ENCODE measurements at places on chromosomes 7 and 10.
A peak's percentile ranks its signal among the peaks of the same experiment; 100 is the strongest.

- no peak overlapping the region for H3K27ac ChIP-seq
- H3K4me1 ChIP-seq, result no peaks in the 10 kb centered on the region
- H3K27me3 ChIP-seq, result no peaks in the 10 kb centered on the region
- no peak overlapping the region for H3K4me3 ChIP-seq
Measured at GRCh38 chr7:113622796-113623195, 296.0 kb downstream of the PPP1R3A start.

DNA sequence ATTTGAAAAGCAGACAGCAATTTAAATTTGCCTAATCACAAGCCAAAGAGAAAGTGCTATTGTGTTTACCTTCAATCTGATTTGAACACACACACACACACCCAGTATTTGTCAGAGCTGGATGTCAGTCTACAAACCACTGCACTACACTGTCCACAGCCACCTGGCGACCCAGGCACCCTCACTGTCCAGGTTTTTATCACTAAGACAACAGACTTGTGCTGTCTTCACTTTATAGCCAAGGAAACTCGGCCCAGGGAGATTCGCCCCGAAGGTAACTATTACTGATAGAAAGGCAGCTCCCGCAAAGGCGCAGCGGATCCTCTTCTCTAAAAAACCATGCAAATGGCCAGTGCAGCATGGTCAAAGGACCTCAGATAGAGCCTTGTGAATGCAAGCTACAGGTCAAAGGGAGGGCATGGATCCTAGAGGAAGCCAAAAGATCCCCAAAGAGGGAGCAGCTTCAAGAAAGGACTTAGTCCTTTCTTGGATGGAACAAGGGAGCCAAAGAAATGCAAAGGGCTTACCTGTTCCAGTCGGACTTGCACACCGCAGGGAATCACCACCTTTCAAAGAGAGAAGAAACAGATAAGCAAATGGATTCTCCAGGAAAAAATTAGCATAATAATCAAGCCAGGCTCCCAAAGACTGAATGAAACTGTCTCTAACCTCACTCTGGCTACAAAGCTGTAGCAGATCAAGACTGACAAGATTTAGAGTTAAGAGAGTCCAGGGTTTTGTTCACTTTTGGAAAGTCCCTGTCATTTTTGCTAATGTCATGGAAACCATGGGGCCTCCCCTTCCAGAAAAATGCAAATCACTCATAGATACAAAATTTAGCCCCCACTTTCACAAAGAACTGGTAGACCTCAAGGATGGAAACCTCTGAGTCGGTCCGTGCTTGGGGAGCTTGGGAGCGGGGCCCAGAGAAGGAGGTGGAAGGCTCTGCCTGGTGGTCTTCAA, 101.1 kb downstream of the TNS3 start:
- H3K36me3 ChIP-seq, result peaks cover 4% of the 10 kb centered on the region
- H3K4me1 ChIP-seq, result peaks cover 58% of the 10 kb centered on the region
- DNase-seq, result no peak
- H3K27me3 ChIP-seq, result no peaks in the 10 kb centered on the region

DNA sequence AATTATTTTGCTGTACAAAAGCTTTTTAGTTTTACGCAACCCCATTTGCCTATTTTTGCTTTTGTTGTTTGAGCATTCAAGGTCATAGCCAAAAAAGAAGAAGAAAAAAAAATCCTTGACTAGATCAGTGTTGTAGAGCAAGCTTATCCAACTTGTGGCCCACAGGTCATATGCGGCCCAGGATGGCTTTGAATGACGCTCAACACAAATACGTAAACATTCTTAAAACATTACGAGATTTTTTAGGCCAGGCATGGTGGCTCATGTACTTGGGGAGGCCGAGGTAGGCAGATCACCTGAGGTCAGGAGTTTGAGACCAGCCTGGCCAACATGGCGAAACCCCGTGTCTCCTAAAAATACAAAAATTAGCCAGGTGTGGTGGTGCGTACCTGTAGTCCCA, 8.1 kb upstream of the MALSU1 start:
- no peak overlapping the region for H3K27ac ChIP-seq
- no peaks in the 10 kb centered on the region for H3K36me3 ChIP-seq
- no peak overlapping the region for H3K4me3 ChIP-seq
- H3K27me3 ChIP-seq, result no peaks in the 10 kb centered on the region

DNA sequence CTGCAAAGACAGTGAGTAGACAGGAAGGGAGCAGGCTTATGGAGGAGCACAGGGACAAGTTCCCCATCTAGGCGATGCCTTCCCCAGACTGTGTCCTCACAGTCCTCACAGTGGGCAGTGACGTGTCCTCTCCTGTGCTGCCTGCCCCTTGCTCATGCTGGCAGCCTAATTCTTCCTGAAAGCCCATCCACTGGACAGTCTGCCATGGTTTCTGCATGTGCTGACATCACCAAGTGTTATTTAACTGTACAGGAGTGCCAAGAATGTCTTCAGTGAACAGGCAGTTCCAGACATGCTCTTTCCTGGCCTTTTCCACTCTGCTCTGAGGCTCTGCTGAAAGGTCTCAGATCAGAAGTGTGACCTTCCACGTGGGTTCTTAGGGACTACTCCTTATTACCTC, 54.1 kb downstream of the ZNF248 start:
- H3K4me1 ChIP-seq, result no peaks in the 10 kb centered on the region
- no peaks in the 10 kb centered on the region for H3K27me3 ChIP-seq
- no peak overlapping the region for H3K4me3 ChIP-seq
- DNase-seq, result no peak
- no peak overlapping the region for H3K27ac ChIP-seq
- H3K36me3 ChIP-seq, result no peaks in the 10 kb centered on the region

GRCh38 chr7:77570330-77571011, 33.4 kb downstream of the PTPN12 start:
- H3K4me1 ChIP-seq, result peaks cover 8% of the 10 kb centered on the region
- peaks cover 38% of the 10 kb centered on the region for H3K36me3 ChIP-seq
- DNase-seq, result peak; percentile 69
- H3K27ac ChIP-seq, result no peak overlapping the region
- H3K27me3 ChIP-seq, result no peaks in the 10 kb centered on the region
- H3K4me3 ChIP-seq, result no peak overlapping the region

DNA sequence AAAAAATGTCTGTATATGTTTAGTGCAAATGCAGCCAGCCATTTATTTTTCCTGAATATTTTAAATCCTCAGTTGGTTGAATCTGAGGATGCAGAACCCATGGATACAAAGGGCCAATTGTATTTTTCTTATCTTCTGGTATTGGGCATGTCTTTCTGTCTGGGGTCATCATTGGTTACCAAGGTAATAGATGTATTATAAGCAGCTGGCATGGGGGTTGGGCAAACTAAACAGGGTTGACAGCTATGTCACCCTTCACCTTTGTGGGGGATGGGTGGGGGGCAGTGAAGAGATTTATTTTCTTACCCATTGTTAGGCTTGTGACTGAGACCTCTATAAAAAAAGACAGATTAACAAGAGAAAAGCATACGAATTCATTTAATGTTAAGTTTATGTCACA, 38.8 kb downstream of the CDHR3 start:
- H3K4me3 ChIP-seq, result no peak overlapping the region
- no peaks in the 10 kb centered on the region for H3K36me3 ChIP-seq
- no peaks in the 10 kb centered on the region for H3K4me1 ChIP-seq
- peaks cover 33% of the 10 kb centered on the region for H3K27me3 ChIP-seq
- H3K27ac ChIP-seq, result no peak overlapping the region
- no peak for DNase-seq

DNA sequence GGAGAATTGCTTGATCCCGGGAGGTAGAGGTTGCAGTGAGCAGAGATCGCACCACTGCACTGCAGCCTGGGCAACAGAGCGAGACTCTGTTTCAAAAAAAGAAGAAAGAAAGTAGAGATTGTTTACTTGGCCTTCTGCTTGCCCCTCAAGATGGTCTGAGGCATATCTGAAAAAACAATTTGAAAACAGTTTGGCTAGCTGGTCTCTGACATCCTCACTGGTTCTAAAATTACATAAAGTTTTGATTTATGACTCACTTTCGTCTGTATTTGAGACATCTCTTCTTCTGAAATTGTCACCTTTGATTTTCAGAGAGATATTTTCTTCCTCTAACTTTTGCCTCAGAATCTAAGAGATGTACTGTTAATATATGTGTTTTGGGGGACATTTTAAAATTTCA, 49.6 kb upstream of the HELLS start:
- peaks cover 4% of the 10 kb centered on the region for H3K4me1 ChIP-seq
- H3K36me3 ChIP-seq, result no peaks in the 10 kb centered on the region
- no peak overlapping the region for H3K4me3 ChIP-seq
- no peak overlapping the region for H3K27ac ChIP-seq

DNA sequence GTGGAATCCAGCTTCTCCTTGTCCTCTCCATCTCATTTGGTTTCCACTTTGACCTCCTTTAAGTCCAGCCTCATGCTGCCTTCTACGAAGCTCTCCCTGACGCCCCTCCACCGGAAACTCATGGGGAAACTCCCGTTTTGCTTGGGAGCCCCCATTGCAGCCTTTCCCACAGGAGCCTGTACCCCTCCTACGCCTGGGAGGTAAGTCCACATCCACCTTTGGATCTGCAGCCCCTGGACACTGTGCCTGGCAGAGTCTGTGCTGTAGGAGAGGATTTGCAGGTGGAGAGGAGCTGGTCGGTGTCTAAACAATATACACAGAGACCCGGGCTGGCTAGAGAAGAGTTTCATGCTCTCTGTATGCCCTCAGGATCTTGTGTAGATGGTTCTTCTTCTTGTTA, 296.1 kb downstream of the GLRX3 start:
- DNase-seq, result no peak
- H3K4me1 ChIP-seq, result no peaks in the 10 kb centered on the region
- H3K4me3 ChIP-seq, result no peak overlapping the region
- no peaks in the 10 kb centered on the region for H3K36me3 ChIP-seq

GRCh38 chr10:107072028-107072427, 92.5 kb downstream of the SORCS1 start:
- DNase-seq, result no peak
- no peaks in the 10 kb centered on the region for H3K36me3 ChIP-seq
- no peaks in the 10 kb centered on the region for H3K27me3 ChIP-seq
- no peak overlapping the region for H3K27ac ChIP-seq

DNA sequence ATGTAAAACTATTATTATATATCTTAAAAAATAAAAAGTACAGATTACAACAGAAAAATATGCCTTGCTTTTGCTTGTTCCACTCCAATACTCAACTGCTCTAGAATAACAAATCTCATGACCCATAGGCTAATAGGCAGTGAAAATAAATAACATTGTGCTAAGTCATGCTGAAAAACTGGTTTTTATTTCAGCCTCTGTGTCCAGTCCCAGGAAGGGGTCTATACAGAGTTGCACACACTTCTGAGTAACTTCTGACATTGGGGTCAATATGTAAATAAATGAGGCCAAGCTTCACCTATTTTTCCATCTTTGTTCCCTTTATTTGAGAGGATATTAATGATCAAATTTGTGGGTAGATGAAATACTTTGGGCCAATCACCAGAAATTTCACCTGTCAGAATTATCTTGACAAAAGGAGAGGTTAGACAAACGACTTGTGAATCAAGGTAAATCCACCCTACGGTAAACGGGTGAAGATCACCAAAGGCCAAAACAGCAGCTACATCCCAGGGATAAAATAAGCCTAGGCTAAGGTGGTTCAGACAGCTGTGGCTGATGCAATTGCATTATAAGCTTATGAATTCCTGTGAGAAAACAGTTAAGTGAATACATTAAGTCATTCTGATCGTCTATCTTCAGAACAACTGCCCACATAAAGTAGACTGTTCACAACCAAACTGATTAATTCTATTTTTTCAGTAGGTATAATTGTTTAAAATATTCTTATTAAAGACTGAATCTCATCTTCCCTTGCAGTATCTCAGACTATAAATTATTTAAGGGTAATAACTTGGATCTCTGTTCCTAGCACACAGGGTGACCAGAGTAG, 87.5 kb downstream of the UBE2H start:
- H3K27me3 ChIP-seq, result no peaks in the 10 kb centered on the region
- peaks cover 26% of the 10 kb centered on the region for H3K4me1 ChIP-seq
- H3K4me3 ChIP-seq, result no peak overlapping the region
- peak; percentile 69 for DNase-seq
- peaks cover 7% of the 10 kb centered on the region for H3K36me3 ChIP-seq
- H3K27ac ChIP-seq, result peak overlapping the region; percentile 81

DNA sequence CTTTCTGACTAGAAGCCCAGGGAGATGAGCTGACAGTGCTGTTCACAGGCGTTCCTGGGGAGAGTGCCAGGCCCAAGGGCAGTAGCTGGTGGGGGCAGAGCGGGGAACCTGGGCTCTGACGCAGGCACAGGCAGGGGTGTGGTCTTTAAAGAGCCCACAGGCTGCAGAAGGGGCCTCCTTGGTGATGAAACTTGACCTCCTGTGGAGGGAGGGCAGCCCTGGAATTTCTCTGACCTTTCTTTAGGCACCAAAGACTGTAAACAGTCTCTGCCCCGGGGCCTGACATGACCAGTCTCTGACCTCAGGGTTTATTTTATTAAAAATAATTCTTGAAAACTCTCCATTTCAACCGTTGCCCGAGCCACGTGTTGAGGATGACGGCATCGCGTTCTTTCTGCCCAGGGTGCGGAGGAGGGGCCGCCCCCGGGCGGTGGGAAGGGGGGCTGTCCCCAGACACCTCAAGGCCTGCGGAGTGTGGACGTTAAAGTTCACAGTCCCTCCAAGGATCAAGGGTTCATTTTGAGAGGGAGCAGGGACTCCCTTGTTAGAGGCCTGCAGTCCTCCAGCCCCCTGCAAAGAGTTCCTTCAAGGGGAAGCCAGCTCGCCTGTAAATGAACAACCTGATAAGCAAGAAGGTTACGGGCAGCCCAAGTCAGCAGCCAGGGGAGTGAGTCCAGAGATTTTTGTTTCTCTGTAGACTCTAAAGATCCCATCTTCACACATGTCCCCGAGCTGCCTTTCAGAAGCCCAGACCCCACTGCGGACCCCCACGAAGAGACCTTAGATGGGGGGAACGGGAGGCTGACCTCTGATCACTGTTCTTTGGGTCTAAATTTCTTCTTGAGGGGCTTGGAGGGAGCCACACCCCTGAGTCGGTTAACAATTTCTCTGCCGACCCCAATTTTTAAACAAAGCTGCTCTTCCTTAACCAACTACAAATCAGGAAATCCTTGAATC, 128.9 kb downstream of the VIPR2 start:
- no peak for DNase-seq
- no peak overlapping the region for H3K4me3 ChIP-seq
- H3K27me3 ChIP-seq, result no peaks in the 10 kb centered on the region
- peak overlapping the region; percentile 66 for H3K27ac ChIP-seq
- H3K4me1 ChIP-seq, result peaks cover 7% of the 10 kb centered on the region
- no peaks in the 10 kb centered on the region for H3K36me3 ChIP-seq

DNA sequence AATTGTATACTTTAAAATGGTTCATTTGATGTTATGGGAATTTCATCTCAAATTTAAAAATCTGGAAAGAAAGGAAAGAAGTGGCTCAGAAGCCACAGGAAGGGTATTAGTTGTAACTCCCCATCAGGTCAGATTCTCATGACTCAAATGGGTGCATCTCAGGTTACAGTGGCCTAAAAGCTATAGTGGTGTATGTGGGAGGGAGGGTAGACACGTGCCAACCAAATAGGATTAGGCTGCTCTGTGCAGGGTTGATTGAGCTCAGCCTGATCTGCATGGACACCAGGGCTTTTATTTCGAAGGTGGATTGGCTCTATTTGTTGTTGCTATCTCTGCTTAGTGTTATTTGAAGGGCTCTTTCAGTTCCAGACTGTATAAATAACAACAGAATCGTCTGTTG, 121.5 kb upstream of the PRR15 start:
- H3K27me3 ChIP-seq, result no peaks in the 10 kb centered on the region
- DNase-seq, result no peak

GRCh38 chr10:69048103-69048502, 39.8 kb upstream of the SRGN start:
- H3K27ac ChIP-seq, result no peak overlapping the region
- no peaks in the 10 kb centered on the region for H3K36me3 ChIP-seq
- H3K4me3 ChIP-seq, result no peak overlapping the region
- peaks cover 13% of the 10 kb centered on the region for H3K4me1 ChIP-seq
- H3K27me3 ChIP-seq, result no peaks in the 10 kb centered on the region

GRCh38 chr10:71345694-71346093, 26.6 kb downstream of the SLC29A3 start:
- H3K36me3 ChIP-seq, result no peaks in the 10 kb centered on the region
- no peak overlapping the region for H3K27ac ChIP-seq
- H3K27me3 ChIP-seq, result peaks cover 19% of the 10 kb centered on the region
- no peak overlapping the region for H3K4me3 ChIP-seq
- H3K4me1 ChIP-seq, result peaks cover 6% of the 10 kb centered on the region
